Testis (tissue), 5 donors: ENCODE measurements at places on chromosomes 7 and 10. TPM values are rescaled to one million over a fixed set of nuclear protein-coding genes. Genes with fewer than 3 reads are reported as not detected.

Gene ANKRD22
- total RNA-seq = not detected

Gene ATOH7
- 1.2 TPM for total RNA-seq

Gene ZNF518A
- total RNA-seq = 81.3 TPM

Gene LRRC18
- total RNA-seq = 12.6 TPM

Gene ATP6V0A4
- 0.79 TPM for total RNA-seq

Gene CYP26C1
- total RNA-seq = 0.31 TPM

Gene ZCWPW1
- 145 TPM for total RNA-seq

GRCh38 chr7:132296820-132297219 lies 279.4 kb downstream of the PLXNA4 start:
- no peak for DNase-seq

GRCh38 chr10:124722798-124723783 lies 21.1 kb downstream of the FAM53B start:
- DNase-seq = peak; percentile 55

- DNase-seq = no peak
These were observed 397.8 kb downstream of the AUTS2 start for GRCh38 chr7:69996121-69996520.

DNA sequence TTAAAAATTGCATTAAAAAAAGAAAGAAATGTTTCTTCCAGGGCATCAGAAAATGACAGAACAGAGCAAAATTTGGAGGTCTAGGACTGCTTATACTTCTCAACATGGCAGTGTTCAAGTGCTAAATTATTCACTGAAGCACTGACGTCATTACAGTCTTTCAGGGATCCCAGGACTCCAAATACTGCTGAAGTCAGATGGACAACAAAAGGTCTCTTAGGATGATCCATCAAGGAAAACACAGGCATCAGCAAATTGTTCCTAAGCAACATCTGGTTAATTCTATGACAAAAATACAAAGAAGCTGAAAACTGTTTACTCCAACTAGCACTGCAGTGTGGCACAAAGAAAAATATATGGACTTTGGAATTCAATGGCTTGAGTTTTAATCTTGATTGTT lies 52.1 kb downstream of the PDK4 start:
- no peak for DNase-seq

GRCh38 chr10:15813415-15813814 lies 46.9 kb downstream of the MINDY3 start:
- no peak for DNase-seq

DNA sequence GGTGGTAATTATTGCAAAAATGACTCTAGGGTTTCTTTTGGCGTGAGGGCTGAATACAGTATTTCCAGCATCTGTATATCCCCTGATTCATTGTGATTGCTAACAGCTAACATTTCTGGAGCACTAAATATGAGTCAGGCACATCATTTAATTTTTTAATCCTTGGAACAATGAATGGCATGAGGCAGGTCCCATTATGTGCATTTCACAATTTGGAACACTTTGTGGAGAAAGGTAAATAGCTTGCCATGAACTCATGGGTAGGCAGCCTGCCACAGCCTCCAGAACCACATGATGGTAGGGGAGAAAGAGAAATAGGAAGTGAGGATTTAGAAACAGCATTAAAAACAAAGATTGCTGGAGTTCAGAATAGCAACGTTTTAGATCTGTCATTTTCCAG lies 1.7 kb downstream of the NPTX2 start:
- DNase-seq = no peak

DNA sequence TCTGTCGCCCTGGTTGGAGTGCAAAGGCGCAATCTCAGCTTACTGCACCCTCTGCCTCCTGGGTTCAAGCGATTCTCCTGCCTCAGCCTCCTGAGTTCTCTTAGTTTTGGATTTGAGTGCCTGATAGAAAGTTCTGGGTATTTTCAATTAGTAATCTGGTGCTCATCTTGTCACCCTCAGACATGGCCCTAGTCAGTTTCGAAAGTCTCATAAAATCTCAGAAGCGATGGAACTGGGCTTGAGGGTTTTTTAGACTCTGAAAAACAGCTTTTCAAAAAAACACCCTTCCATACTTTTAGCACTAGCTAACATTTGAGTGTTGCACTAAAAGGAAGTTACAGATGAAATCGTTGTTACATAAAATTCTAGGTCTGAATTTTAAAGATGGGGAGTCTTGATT lies 9.4 kb upstream of the PIP4K2A start:
- DNase-seq = no peak

DNA sequence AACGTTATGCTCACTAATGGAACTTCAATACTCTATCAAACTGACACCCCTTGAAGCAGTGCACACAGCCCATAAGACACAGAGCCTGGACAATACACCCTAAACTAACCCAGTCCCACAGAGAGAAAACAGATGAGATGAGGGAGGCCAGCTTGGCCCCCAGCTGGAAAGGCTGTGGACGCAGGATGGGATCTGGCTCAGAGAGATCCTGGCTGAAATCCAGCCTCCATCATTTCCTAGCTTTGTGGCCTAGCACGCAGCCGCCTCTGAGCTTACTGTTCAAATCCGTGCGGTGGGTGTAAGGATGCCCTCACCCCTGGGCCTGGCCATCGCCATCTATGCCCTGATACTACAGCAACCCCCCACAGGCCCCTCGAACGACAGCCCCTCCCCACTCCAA lies 32.7 kb downstream of the SNX8 start:
- peak; percentile 73 for DNase-seq

DNA sequence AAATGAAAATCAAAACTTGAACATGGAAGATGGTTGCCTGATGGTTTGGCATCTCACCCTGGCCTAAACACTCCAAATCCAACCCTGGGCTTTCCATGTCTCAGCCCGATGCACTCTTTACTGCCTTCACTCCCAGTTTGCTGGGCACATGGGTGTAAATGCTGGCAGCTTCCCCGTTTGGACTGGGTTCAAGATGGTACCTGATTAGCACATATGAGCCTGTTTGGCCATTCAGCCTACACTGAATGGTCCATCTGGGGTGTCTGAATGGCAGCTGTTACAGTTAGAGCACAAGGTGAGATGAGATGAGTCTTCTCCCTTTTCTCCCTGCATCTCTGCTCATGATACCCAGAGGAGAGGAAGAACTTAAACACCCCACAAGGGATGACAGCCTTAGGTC lies 37.1 kb downstream of the ATXN7L1 start:
- no peak for DNase-seq

DNA sequence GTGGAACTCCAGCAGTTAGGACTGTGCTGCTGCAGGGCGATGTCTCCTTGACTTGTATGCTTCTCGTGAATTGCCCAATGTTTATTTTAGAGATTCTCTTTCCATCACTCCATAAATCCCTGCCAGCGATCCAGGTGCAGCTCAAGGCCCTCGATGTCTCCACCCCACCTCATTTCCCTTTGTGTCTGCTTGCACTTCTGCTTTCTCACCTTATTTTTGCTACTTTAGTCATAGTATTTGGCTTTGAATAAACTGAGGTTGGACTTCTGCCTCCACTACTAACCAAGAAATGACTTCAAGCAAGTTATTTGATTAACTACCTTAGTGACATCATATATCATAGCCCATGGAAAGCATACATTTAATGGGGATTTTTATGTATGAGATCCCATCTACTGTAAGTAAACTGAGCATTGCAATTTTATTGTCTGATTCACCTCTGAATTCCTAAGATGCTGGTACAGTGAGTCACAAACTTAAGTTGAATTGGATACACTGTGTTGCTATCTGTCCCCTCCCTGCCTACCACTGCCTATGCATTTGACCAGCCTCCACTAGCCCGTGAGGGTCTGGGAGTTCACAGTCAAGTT lies 255.8 kb downstream of the ABCA13 start:
- DNase-seq = no peak

- no peak for DNase-seq
These were observed 37.6 kb downstream of the KCNH2 start for GRCh38 chr7:150940431-150941102.

- no peak for DNase-seq
These were observed 174 bp downstream of the ADCY1 start for GRCh38 chr7:45574416-45574668.

- DNase-seq = no peak
These were observed 75.4 kb downstream of the PROSER2 start for GRCh38 chr10:11898372-11899066.

DNA sequence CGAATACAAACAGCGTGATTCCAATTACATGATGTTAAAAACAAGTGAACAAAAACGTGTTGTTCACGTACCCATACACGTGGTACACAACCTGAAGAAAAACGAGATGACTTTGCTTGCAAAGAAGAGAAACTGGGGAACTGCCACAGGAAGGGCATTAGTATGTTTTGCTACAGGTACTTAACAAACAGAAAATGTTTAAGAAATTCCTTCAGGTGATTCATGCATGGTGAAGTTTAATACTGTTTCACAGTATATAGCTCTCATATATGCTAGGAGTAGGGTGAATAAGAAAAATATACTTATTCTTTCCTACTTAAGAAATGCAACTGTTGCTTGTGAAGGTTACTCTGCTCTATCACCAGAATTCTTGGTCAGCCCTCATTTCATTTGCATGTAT lies 9.8 kb downstream of the SEC61G start:
- no peak for DNase-seq

- DNase-seq = no peak
These were observed 95.1 kb upstream of the CPXM2 start for GRCh38 chr10:123986736-123987135.
